Stimulated activated CD4-positive, alpha-beta T cell treated with anti-CD3 and anti-CD28 coated beads, TNF-alpha, amount 100 ng/mL, for 1 hour (primary cell): ENCODE measurements at places on chromosomes 7 and 10.

DNA sequence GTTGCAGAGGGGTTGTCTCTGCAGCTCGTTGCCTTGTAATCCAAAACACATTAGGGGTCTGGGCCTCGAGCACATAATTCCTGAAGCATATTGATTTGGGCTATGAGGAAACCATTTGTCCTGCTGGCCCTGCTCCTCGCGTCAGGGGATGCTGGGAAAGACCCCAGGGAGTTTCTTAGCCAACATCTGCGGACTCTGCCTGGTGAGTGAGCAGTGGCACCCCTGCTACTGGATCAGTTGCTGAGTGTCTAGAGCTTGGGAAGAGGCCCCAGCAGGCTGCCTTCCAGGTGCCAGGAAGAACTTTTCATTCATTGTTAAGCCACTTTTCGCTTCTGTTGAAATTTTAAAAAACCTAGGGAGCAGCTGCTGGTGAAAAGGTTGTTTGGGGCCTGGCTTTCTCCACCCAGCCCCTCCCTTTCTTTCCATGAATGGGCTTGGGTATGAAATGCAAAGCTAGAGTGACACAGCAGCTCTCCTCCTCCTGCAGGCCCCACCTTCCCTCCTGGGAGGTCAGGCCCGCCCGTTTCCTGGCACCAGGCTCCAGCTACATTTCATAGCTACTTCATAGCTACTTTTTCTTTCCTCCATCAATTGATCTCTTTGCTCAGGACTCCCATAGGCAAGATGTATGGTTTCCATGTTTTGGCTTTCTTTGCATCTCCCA, 26.8 kb downstream of the TACR2 start:
- no peak for DNase-seq

DNA sequence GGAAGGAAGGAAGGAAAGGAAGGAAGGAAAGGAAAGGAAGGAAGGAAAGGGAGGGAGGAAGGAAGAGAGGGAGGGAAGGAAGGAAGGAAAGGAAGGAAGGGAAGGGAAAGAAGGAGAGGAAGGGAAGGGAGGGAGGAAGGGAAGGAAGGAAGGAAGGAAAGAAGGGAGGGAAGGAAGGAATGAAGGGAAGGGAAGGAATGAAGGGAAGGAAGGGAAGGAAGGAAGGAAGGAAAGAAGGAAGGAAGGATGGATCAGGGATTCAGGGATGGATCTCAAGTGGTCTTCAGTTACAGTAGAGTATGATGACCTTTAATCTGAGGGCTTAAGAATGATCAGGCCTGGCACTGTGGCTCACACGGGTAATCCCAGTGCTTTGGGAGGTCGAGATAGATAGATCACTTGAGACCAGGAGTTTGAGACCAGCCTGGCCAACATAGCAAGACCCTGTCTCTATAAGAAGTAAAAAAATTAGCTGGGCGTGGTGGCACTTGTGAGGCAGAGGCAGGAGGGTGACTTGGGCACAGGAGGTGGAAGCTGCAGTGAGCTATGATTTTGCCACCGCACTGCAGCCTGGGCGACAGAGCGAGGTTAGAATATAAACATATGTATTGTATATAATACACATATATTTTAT, 760 bp upstream of the FOXK1 start:
- no peak for DNase-seq

- no peak for DNase-seq
These were observed 233.6 kb downstream of the BAMBI start for GRCh38 chr10:28910956-28911355.

- no peak for DNase-seq
These were observed 43.2 kb downstream of the PPP1R3C start for GRCh38 chr10:91589658-91590035.

- DNase-seq: no peak
These were observed 1.1 kb downstream of the P4HA1 start for GRCh38 chr10:73095481-73096021.

GRCh38 chr10:72164617-72165016, 51.2 kb upstream of the ANAPC16 start:
- DNase-seq: no peak

DNA sequence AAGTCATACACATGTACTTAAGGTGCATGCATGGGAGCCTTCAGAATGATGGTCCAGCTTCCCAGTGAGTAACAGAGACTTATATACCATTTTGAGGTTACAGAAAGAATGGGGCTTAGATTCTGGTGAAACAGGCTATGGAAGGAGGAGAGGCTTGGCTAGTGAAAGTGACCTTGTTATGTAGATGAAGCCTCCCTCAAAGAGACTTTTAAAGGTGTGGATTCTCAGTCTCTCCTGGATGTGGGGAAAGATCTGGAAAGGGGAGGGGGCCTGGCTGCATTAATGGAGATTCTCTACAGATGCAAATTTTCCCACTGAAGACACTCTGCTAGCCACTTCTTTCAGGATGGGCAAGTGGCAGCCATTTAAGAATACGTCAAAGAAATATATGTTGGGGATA, 5.5 kb downstream of the RASSF4 start:
- DNase-seq: no peak

DNA sequence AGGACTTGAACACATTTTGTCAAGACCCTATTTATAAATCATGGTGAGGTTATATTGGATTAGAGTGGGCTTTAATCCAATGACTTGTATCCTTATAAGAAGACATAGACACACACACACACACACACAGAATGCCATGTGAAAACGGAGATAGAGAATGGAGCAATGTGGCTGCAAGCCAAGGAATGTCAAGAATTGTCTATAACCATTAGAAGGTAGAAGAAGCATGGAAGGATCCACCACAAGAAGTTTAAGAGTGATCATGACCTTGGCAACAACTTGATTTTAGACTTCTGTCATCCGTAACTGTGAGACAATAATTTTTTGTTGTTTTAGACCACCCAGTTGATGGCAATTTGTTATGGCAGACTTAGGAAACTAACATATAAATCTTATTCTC, 514.2 kb downstream of the TFEC start:
- no peak for DNase-seq

DNA sequence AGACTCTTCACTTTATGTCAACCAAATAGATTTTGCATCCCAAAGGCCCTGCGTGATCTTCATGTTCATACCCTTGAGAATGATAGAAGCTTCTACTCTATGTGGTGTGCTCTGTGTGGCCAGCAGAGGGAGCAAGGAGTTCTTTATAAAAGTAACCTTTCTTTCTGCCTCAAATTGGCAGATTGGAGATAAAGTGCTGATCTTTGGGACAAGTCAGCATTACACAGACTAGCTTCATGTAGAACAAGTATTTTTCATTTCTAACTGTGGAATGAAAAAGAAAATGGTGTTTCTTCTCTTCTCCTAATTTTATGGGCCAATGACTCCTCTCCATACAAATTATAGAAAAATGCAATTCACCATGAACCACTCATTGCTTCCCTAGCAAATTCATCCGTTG, 1214.1 kb downstream of the SORCS1 start:
- DNase-seq: no peak

- DNase-seq: no peak
These were observed 95.7 kb downstream of the CDK6 start for GRCh38 chr7:92740700-92741126.

DNA sequence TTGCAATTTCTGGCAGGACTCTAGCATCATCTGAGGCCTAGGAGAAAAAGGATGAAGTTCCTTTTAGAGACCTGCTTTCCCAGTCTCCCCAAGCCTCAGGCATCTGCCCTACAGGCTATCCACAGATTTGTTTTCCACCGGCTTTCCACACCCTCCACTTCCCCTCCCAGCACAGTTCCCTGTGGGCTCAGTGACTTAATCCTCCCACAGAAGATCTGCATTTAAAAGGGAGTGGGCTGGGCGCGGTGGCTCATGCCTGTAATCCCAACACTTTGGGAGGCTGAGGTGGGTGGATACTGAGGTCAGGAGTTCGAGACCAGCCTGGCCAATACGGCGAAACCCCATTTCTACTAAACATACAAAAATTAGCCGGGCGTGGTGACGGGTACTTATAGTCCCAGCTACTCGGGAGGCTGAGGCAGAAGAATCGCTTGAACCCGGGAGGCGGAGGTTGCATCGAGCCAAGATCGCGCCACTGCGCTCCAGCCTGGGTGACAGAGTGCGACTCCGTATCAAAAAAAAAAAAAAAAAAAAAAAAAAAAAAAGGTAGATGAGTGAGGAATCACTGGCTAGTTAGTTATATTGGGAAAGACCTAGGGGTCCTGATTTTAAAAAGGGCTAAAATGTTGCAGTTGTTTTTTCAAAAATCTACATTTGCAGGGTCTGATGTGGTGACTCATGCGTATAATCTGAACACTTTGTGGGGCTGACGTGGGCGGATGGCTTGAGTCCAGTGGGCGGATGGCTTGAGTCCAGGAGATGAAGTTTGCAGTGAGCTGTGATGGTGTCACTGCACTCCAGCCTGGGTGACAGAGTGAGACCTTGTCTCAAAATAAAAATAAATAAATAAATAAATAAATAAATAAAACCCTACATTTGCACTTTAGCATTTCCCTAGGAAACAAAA, 119.5 kb downstream of the BAMBI start:
- DNase-seq: no peak

- DNase-seq: no peak
These were observed 13.0 kb downstream of the AIFM2 start for GRCh38 chr10:70119623-70120022.

DNA sequence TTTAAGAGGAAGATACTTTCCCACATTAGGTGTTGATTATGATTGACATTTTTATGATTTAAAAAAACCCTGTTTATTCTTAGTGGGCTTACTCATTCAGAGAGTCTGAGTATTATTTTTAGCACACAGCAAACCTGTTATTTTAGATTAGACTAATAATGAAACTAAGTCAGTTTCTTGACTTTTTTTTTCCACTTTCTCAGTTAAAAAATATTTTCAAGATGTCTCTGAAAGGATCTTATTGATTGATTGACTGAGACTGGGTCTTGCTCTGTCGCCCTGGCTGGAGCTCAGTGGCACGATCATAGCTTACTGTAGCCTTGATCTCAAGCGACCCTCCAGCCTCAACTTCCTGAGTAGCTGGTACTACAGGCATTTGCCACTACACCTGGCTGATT, 20.4 kb upstream of the INPP5F start:
- DNase-seq: no peak

DNA sequence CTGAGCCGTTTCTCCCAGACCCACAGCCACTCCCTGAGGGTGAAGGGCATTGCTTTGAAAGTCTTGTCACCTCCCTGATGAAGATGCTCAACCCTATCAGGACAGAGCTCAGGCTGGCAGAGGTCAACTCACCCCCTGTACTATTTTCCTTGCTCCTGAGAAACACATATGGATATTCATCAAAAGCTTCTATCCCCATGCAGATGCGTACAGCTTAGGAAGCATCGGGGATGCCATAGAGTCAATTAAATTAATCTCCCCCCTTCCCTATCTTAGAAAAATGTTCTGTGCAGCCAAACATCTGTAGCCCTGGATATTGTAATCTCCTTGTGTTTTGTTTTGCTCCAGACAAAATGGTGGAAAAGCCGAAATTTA, 67.2 kb downstream of the EMX2 start:
- DNase-seq: no peak

DNA sequence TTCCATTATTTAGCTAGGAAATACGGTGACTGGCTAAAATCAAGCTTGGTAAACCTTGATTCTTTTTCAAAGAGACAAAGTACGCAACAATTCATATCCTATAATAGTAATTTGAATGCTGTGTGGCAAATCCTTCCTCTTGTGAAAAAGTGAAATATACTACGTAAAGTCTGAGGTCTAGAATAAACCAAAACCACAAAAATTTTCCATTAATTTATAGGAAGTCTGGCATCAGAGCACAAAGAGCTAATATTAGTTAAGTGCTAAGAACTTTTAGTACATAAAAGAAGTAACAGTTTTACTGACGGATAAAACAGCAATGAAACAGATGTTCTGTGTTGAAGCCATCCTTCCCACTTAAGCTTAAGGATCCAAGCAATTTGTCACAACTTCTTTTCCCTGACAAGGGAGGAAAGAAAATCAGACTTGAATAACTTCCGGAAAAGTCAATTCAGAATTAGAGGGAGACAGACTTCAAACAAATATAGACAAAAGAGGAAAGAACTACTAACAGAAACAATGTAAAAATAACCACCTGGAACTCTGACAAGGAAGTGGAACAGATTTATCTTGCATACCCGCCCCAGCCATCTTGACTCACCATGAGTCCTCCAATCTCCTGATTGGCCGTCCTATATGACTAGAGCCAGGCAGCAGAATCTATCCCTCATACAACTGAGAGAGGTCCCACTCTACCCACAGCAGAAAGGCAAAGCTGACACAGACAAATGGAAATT, 34.6 kb downstream of the RHEB start:
- DNase-seq: no peak

DNA sequence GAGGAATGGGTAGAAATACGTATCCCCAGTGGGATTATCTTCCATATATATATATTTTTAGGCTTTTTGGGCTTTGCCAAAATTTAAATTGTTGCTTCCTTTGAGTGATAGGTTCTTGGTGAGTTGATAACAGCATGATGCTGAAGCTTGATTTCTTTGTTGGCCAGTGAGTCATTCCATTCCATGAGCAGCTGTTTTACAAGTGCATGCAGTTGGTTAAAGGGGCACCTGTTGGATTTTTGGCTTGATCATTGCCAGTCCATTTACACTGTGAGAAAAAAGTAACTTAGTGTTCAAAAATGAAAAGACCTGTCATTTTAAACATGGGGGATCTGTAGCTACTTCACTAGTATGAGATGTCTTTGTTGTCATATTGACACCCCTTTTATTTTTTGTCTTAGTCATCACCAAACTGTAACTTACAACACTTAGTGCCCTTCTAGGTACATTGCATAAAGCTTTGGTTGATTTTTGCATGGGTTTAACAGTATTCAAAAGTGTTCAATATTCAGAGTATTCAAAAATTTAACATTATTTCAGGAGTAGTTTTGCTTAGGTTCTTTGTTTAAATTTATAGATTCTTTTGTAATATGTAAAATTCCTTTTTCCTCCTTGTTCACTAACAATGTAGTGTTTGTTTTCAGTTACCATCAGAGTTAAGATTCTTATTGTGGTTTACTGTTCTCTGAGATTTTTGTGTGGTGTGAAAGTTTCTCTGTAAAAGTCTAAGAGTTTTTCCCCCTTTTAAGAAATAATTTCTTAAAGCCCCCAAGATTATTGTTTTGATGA, 8.8 kb downstream of the AKAP9 start:
- no peak for DNase-seq

DNA sequence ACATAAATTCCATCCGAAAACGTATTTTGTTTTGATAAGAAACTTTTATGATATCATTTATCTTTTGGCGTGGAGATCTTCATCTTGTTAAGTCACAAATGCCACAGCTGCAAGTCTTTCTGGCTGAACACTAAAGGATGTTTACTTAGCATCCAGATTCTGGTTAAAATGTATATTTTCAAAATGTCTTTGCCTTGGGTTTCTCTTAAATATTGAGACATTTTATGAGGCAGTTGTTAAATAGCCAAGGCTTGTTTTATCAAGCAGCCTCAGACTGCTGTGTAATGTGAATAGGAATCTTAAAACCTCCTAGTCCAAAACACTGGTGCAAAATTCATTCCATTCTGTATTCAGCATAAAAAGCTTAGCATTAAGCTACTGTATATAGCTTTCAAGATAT, 136.3 kb upstream of the FZD1 start:
- no peak for DNase-seq

DNA sequence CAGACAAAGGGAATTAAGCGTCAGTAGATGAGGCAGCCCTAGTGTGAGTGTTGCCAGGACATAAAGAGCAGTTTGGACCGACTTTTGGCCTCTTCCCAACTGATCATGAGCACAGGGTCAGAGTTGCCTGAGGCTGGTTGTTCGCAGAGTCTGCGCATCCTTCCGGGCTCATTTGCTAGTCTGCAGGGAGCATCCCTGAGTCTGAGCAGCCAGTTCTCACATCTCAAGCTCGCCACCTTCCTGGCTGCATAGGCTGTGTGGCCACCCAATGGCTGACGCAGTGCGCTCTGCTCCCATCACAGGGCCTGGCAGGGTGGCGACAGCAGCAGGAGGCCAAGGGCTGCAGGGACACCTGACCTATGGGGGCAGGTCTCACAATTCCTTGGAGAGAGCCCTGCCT, 5.0 kb downstream of the GAD2 start:
- DNase-seq: no peak
